ENCODE measurements at places on chromosomes 5 and 9.

DNA sequence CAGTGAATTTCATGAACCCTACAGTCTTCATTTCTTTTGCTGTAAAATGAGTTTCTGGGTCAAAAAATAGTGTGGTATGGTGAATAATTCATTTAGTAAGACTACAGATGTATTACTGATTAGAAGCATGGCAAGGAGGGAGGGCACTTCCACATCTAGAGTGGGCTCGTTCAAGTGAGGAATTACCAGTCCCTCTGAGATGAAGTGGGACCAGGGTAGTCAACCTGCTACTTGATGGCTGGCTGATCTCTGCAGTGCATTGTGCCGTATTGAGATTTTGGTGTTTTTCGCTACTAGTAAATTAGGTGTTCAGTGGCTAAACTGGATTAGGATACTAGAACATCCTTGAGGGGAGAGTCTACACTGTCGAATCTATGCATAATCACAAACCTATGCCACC lies 10.8 kb downstream of the CDC37L1 start:
- peak; percentile 68 for ATAC-seq

DNA sequence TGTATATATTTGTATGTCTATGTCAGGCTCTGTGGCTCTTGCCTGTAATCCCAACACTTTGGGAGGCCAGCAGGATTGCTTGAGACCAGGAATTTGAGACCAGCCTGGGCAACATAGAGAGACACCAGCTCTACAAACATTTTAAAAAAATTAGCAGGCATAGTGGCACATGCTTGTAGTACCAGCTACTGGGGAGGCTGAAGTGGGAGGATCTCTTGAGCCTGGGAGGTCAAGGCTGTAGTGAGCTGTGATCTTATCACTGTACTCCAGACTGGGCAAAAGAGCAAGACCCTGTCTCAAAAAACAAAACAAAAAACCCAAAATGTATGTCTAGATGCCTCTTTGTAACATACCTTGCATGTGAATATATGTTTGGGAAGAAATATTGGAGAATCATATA lies 15.8 kb downstream of the ARRDC3 start:
- ATAC-seq: no peak

GRCh38 chr5:54867310-54867944 lies 118.0 kb downstream of the ESM1 start:
- ATAC-seq: no peak

DNA sequence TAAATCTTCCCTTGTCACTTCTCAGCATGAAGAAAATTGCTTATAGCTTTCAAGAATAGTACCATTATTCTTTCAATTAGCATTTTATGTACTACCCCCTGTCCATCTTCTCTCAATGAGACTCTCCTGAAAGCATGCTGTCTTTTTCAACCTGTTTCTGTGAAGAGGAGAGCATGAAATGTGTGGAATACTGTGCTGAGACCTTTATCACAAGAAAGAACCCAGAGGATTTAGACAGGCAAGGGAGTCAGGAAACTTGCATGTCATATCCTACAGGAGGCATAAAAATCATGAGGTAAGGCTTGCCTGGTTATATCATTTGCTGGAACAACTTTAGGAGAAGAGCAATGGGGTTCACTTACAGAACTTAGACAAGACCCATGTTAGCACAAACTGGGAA lies 56.7 kb upstream of the LPAR1 start:
- no peak for ATAC-seq

DNA sequence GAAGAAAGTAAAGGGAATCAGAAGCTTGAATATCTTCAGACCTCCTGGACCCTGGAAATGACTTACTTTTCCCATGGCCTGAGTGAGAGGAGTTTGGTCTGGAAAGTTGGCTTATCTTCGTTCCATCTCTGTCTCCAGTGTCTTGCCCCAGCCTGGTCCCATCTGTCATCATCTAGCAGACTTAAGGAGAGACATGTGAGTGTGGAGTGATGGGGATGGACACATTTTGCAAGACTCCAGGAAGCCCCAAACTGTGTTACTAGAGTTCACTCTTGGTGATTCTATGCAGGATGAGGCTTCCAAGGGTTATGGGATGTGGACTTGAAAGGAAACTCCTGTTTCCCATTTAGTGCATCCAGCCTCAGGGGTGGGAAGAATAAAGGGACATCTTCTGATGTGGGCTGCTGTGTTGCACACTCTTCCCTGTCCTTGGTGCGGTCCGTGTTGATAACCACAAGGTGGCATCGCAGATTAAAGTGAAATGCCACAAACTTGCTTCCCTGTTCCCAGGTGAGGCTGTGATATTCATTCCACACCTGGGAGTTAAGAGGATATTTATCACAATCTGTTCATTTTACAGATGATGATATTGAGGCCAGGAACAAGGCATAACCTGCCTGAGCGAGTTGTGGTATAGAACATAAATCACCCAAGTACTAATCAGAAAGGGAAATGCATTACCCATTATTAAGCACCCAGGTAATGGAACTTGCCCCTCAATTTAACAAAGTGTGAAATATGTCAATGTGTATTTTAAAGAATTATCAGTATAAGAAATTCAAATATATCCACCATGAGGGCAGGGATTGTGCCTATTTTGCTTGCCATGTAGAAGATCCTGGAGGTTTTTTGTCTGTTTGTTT lies 269.9 kb upstream of the PAPPA start:
- ATAC-seq: no peak

DNA sequence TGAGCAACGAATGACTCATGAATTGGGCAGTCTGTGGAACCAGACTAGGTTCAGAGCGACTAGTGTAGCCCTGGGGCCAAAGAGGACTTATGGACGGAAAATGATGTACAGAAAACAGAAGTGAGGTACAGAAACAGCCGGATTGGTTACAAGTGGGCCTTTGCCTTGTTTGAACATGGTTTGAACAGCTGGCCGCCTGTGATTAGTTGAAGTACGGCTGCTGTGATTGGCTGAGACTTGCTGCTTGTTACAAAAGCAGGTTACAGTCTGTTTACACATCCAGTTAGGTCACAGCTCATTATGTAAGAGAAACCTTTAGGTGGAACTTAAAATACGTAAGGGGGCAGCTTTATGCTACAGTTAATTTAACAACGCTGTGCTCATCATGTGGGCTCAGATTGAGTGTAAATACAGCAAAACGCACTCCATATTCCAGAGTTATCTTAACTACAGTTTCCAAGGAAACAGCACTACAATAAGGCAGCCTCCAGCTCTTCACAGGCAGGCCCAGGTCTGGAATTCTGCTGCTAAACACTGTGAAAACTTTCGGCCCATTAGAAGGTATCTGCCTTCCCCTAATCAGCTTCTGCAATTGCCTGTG lies 6.5 kb downstream of the AMACR start:
- no peak for ATAC-seq

DNA sequence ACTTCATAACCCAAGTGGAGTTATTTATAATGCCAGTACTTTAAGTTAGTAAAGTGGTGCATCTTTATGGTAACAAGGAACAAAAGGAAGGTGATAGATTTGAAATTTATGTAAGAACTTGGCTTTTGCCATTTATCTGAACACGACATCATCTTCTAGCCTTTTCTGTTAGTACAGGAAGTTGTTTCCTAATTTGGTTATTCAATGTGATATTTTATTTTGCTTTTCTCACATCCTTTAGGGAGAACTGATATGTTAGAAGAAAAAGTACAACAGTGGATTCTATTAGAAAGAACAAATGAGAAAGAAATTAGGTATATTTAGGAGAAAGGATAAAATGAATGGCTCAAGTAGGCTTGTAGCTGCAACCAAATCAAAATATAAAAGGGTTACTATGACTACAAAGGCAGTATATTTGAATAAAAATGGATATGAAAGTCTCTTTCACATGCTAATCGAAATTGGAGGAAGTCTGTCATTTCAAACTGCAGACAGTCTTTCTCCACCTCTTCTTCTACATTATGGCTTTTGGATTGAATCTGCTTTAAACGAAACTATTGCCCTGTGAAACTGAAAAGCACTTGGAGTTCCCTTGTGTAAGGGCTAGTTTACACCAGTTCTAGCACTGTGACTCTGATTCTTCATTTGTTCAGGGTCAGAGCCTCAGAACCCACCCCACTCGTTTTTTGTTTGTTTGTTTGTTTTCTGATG lies 18.5 kb upstream of the SLC24A2 start:
- no peak for ATAC-seq

DNA sequence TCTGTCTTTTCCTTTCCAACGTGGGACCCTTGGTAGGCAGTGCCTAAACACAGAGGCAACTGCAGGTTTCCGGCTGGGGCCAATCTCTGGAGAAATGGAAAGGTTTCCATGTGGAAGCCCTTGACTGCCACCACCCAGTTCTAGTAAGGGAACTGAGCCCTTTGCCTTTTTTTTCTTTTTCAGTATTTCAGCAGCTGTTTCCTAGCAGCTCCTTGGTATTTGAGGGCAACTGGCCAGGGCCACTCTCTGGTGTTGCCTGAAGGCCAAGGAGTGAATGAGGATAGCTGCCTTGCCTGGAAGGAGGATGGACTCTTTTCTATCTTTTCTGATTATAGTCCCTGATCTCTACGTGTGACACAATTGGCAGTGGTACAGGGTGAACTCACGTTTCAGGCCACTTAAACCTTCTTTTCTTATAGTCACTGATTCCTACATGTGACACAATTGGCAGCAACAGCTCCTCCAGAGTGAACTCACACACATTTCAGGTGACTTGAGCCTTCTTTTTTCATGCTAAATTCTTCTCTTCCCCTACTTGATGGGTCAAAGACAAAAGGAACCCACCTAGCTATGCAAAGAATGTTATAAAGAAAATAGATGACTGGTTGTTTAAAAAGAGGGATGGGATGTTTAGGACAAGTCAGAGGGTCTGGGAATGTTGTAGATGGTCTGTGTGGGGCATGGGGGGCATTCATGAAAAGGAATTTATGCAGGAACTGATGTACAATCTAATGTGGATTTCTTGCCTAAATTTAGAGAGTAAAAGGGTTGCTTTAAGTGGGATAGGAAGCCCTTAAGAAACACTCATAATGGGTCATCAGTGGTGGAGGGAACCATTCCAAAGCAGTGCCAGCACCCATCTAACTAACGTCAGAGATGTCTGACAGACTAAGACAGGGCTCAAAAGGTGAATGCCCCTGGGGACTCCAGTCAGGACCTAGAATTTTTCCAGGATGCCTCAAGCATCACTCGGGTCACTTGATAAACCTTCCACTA lies 190.1 kb downstream of the TMEM232 start:
- ATAC-seq: no peak

GRCh38 chr5:157463621-157464518 lies 3.9 kb downstream of the NIPAL4 start:
- ATAC-seq: no peak

DNA sequence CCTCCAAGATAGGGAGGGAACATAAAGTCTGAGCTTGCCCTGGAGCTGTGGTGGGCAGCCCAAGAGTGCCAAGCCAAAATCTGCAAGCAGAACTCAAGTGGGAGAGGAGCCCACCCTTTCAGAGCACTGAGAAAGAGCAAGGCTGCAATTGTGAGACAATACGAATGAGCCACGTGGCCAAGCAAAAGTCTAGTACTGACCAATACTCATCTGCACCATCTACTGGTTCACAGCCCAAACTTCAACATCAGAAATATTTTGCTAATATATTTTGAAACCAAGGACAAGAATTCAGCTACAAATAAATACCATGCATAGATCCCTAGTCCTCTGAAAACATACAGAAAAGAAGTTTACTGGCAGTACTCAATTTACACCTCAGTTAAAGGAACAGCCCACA lies 696.2 kb upstream of the COX7C start:
- no peak for ATAC-seq

DNA sequence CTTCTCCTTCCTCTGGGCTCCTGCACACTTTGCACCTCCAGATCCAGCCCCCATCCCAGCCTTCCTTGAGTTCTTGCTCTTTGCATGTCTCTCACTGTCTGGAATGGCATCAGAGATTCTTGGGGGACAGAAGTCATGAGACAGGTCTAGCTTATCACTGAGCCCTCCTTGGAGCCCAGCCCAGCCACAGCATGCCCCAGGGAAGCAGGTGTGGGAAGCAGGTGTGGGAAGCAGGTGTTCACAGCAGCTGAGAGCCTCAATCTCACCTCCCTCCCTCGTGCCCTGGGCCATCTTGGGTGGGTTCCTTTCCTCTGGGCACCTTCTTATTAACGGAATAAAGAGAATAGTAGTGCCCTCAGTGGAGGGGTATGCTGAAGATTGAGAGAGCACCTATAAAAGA lies 27.2 kb downstream of the SLC6A7 start:
- ATAC-seq: no peak

DNA sequence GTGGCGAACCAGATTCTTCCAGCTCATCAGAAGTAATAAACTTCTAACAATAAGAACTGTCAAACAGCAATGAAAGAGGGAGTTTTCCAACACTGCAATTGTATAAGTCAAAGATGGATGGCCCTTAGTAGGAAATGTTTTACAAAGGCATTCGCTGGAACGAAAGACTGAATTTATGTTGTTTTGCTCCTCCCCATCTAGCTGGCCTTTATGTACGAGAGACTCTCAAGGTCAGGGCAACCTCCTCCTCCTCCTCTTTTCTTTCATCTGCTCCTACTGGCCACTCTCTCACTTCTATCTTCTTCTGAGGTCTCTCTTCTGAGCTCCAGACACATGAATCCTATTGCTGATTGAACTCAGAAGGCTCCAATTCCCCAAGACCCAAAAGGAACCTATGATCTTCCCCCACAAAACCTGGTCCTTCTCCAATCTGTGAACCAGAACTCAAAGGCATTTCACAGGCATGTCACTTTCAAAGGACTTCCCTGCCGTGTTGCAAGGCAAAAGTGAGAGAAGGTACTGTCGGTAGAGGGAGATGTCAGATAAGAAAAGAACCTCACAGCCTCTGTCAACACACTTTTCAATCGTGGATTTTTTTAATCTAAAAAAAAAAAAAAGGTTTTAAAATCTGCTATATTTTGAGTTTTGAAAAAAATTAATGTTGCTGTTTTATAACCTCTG lies 28.5 kb upstream of the PUM3 start:
- ATAC-seq: no peak

DNA sequence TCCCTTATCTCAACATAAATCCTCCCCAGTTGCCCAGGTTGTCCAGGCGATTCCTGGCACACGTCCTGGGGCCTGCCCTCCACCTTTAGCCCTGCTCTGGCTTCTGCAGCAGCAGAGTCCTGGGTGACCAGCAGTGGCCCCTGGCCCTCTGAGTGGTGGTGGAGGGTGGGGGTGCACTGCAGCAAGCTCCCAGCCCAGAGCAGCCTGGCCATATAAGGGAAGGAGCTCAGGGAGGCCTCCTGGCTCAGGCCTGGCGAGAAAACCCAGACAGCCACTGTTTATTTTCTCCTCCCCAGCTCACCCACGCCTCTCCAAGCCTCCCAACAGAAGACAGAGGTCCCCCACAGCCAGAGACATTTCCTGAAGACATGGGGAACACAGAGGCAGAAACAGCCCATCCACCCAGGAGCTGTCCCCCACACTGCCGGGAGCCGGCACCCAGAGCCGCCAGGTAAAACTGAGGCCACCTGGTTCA lies 44.7 kb upstream of the IL17B start:
- ATAC-seq: no peak

GRCh38 chr9:111744363-111744762 lies 50.4 kb downstream of the SHOC1 start:
- no peak for ATAC-seq

DNA sequence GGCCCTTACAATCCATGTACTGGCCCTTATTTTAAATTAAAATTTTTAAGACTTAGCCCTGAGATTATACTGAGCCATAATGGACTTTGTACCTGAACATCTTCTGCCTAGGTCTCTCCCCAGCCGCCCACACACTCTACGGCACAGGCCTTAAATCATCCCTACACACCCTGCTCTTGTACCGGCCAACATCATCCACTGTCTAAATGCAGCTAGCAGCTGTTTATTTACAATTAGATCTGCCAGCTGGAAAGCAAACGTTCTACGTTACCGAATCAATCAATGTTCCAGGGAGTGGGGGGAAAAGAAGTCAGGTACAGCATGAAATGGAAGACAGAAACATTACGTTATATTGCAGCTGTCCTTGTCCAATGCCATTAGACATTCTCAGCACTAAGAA lies 88.4 kb upstream of the GRAMD2B start:
- ATAC-seq: no peak

- no peak for ATAC-seq
Observed at GRCh38 chr5:89374818-89375521, 492.0 kb upstream of the MEF2C start.

All from stimulated activated memory B cell treated with anti-CD40 and anti-IgM and Interleukin-4, amounts not matched to agents 10 μg/mL and 1 μg/mL and 100 μg/mL, for 72 hours (primary cell).